T-helper 1 cell (primary cell): ENCODE measurements at places on chromosomes 12 and 14.
A peak's percentile ranks its signal among the peaks of the same experiment; 100 is the strongest.

GRCh38 chr14:39060818-39061437 lies 42.1 kb downstream of the SEC23A start:
- no peak for DNase-seq

DNA sequence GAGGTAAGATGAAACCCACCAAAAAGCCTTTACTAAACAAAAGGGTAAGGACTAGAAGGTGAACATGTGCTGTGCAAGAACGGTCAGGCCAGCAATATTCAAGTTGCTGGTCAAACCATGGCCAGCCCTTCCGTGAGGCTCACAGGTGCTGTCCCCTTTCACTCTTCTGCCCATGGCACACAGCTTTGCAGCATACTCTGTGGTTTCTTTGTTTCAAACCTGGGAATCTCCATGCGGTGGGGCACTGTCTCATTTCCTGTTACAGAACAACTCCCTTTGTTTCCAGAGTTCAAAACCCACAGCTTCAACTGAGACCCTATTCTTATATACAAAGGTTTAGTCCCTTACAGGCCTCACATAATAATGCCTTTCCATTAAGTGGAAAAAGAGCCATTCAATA lies 1.7 kb upstream of the OVCH1 start:
- DNase-seq, result no peak

GRCh38 chr12:130307859-130308258 lies 29.8 kb upstream of the PIWIL1 start:
- no peak for DNase-seq

- DNase-seq, result no peak
Measured at GRCh38 chr12:26690601-26691000, 142.4 kb downstream of the ITPR2 start.

GRCh38 chr12:25480145-25480544 lies 72.9 kb downstream of the LMNTD1 start:
- no peak for DNase-seq

DNA sequence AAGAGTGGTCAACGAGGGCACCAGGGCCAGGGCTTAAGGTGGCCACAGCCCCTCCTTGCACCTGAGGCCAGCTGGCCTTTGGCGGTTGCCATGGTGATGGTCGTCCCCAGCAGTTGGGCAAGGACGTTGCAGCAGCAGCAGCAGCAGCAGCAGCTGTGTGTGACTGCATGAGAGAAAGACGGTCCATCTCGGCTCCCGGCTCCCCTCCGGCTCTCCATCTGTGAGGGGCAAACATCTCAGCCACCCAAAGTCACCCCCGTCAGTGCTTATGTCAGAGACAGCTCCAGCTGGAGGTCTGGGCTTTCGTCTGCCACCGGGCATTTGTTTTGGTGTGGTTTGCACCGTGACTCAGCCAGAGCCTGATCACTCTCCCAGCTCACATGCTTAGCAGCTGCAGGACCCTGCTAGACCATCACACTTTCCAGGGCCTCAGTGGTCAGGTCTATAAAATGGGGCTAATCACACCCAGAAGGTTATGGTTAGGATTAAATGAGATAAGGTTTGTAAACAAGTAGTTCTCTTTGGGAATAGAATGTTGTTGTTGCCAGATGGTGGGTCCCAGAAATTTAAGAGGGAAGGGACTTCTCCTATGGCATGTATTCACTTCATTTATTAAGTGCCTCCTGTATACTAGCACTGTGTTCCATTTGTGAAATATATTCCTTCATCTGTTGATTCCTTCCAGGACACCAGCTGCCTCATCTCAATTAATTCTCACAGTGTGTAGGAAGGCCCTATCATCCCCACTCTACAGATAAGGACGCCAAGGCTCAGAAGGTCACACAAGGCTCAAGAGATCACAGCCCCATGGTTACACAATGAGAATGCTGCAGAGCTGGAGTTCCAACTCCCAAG lies 212.6 kb upstream of the LHX5 start:
- DNase-seq, result no peak

- DNase-seq, result no peak
Measured at GRCh38 chr12:32390572-32391219, 8.7 kb upstream of the FGD4 start.

- DNase-seq, result no peak
Measured at GRCh38 chr14:76294876-76295275, 81.1 kb upstream of the ESRRB start.

DNA sequence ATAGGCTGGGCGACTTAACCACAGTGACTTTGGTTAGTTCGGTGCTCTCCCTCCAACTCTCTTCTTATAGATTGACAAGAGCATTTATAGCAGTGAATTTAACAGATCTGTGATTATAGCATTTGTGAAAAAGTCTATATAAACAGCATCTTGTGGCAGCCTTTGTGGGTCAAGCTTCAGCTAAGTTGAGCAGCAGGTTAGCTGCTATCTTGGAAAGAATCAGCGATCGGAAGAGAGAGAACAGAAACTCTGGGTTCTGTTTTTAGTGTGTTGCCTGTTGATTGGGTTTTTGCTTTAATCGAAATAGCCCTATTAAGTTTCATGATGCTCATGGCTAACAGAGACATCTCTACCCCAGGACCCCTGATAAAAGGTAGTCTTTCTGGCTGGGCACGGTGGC lies 20.2 kb downstream of the EVL start:
- DNase-seq, result no peak

- DNase-seq, result no peak
Measured at GRCh38 chr12:57138526-57139272, 8.7 kb downstream of the LRP1-AS start.

- DNase-seq, result no peak
Measured at GRCh38 chr12:84408936-84409335, 503.7 kb downstream of the SLC6A15 start.

DNA sequence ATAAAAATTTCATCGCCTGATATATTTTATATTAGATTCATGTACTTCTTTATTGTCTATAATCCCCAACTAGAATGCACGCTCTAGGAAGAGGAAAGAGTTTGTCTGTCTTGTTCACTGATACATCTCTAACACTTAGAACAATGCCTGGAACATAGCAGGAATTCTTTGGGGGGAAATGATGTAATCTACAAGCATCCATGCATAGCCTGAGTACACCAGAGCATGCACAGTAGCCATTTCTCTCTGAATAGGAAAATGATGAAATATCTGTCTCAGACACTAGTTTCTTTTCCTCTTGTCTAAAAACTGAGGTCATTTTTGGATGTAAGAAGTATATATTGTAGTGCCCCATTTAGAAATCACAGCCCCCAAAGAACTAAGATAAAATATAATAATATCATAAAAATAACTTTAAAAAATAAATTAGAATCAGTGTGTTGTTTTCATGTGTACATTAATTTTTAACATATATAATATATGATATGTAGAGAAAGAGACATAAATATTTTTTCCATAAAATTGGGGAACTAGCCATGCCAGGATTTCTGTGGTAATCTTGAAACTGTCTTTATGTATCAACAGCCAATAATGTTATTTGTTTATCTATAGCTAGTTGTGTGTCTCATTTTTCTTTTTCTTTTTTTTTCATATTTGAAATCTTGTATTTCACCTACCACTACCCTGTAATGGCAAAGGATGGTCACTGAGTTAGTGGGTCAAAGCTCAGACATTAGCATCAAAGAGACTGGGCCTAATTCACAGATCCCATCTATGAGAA lies 155.6 kb upstream of the TMCC3 start:
- DNase-seq, result no peak

GRCh38 chr14:104953097-104953496 lies 25.1 kb downstream of the AHNAK2 start:
- DNase-seq, result no peak

DNA sequence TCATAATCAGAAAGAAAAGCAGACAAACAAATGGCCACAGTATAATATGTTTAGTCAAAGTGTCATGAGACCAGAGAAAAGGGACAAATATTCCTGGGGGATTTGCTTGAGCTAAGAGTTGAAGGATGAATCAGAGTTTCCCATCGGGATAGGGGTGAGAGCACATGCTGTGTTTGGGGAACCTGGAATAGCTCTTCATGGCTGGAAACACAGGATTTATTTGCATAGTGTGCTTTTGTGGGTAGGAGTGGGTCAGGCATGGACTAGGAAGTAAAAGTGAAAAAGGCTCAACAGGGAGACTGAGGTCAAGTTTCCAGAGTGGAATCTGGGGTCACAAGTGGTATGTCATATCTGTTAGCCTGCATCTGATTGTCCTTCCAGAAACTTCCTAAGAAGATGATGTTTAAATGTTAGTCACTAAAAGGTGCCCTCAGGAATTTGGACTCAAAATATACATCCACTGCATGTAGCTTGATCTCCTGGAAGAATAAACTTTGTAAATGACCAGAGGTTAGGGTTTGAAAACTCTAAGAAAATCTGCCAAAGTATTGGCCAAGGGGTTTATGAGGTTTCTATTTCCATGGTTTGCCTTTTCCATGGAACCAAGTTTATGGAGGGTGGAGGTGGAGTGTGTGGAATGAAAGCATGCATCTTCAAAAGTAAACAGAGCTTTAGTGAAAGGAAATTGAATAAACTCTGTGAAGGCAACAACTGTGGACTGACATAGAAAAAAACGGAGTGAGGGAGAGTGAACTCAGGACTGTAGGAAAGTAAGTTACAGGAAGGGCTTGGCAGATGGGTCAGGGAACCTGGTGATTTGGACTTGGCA lies 344.6 kb downstream of the C12orf75 start:
- DNase-seq, result no peak

DNA sequence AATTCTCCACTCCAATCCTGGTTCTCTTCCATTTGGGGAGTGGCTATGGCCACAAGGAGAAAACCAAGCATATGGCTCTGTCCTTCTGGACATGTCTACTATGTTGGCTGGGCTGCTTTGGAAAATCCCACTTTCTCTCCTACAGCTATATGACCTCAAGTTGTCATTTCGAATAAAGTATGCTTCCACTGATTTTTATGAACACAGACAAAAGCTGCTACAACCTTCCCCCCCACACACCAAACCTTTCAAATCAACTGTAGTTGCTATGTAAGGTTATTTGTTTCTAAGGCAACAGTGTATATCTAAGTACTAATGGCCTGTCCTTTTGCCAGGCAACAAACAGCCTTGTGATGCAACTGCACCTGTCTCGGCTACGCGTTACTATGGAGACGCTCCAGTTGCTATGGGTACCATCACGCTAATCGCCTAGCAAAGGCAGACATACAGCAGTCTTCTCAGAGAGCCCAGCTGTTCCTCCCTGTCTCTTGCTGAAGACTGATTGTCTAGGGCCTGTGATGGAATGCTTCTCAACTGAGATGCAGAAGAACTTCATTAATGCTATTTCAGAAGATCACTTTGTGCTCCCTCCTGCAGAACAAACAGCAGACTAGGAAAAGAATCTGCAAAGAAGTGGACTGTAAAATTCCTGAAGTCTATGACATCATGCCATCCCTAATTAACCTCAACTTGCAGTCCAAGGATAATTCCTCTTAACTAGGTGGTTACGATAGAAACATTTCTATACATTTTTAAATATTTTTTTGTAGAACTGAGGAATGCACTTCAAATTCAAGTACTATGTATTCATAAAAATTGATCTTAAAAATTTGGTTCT lies 67.6 kb downstream of the FOXN3 start:
- DNase-seq, result no peak

DNA sequence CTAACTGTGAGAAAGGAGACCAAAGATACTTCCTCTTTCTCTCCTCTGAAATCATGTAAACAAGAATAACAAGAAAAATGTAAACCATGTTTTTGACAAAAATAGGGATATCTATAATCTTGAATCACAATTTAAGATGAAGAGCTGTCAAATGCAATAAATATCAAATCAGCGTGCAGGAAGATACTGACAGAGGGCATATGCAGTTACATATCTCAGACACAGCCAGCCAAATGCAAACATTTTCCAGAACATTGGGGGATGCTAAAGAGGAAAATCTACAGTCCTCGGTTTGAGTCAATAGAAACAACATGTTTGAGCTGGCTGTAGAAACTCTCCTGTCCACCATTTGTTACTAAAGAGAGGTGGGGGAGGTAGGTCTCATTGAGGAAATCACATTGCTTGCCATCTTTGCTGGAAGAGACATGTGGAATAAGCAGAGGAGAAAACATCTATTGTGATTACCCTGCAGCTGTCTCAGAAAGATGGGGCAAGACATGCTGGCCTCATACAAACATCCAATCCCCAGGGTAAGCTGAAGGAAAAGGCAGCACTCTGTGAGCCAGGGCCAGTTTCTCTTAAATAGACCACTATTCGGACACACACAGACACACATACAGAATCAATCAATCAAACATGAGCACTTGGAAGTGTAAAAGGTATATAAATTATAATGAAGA lies 43.5 kb downstream of the CNTN1 start:
- DNase-seq, result no peak

DNA sequence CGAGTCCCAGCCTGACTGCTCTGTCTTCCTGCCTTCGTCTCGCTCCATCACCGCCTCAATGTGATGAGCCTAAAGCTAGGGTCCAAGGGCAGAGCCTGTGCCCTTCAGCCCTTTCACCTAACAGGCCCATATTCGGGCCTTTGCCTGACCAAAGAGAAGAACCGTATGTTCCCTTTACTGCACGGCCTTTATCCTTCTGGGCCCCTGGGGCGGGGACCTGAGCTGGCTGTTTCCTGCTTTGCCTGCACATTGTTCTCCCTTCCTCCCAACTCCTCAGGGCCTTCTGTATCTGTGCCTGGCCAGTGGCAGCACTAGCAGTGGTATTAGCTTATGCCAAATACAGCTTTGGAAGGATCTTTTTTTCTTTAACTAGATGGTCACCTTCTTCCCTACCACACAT lies 8.5 kb upstream of the MYL6B start:
- DNase-seq, result no peak

- DNase-seq, result peak; percentile 3
Measured at GRCh38 chr12:64826234-64826633, 1.8 kb downstream of the TBC1D30 start.

DNA sequence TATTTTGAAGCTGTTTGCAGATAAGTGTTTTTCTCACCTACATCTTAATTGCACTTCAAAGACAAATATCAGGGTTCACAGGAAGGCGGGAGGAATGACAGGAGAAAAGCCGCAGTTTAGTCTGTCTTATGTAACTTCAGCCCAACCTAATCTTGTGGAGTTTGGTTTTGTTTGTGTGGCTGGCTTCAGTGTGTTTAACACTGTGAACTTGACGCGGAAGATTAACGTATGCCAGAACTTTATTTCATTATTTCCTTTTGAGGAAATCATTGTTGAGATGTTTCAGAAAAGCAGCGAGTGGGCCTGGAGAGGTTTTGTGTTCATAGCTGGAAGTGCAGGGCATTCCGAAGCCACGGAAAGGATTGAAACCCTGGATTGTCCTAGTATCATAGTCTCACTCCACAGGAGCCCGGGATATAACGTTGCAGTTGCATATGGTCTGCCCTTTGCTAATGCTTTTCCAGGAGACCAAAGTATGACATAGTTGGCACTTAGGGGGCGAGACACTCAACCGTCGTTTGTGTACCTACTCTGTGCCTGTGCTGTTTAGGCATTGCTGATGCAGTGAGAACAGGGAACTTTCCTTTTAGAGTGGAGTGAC lies 2.0 kb downstream of the PELI2 start:
- no peak for DNase-seq

DNA sequence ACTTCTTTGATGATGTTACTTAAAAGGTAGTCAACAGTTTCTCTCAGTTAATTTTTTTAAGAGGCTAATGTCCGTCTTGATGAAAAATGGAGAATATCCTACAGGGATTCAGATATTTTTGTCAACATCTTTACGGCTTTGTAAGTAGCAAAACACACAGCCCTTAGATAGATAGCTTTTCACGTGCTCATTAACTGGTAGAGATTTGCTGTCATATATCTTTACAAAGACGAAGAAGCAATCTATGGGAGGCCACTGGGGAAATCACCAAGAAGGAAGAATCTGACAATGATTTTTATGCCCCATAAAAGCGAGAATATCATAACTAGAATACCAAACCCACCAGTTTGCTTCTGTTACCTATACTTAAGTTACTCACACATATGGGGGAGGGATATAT lies 121.2 kb downstream of the SLC2A13 start:
- no peak for DNase-seq

GRCh38 chr12:88595697-88596096 lies 15.4 kb upstream of the KITLG start:
- DNase-seq, result no peak
